Inflammatory macrophage treated with lipopolysaccharide for 1 hour (primary cell): ENCODE measurements at places on chromosomes 4 and X.

DNA sequence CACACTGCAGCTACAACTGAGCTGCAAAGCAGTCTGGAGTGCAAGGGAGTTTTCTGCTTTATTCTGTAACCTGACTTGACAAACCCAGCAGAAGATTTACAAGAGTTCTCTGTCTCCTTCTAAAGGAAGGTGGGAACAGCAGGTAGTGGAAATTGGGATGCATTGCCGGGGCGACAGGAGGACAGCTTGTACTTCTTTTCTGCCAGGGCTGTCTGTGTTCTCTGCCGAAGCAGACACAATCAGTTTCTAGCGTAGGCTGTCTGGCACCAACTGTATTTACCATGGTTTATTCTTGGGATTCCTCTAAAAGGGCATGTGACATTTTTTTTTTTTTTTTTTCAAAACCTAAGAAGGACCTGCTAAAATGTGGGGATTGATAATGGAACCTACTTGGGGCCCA is 190.8 kb upstream of the GK2 start:
- no peak for DNase-seq

- no peak for DNase-seq
Observed at GRCh38 chr4:79663865-79664264, 255.8 kb upstream of the GK2 start.

DNA sequence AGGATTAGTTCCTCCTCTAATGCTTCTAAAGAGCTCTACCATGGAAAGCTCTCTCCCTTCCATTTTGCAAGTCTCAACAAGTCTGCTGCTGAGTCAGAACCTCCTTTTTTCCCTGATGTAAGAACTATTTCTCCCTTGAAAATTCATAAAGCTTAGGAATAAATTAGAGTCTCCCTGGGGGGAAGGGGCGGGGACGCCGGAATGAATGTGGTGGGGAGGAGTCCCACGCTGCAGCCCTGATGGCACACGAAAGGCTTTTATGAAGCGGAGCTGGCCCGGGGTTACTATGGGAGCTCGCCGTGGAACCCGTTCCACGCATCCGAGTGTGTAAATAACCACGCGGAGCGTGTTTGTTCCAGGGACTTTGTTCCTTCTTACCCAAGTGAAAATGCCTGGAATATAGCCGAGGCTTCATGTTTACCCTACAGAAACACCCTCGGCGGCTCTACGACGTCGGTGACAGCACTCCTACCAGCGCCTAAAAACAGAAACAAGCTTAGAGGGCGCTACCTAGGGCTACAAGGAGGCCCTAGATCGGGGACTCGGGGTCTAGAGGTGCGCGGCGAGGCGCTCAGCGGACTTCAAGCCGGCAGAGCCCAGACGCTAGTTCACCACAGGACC is 923 bp upstream of the CPEB2 start:
- DNase-seq, result peak; percentile 91

DNA sequence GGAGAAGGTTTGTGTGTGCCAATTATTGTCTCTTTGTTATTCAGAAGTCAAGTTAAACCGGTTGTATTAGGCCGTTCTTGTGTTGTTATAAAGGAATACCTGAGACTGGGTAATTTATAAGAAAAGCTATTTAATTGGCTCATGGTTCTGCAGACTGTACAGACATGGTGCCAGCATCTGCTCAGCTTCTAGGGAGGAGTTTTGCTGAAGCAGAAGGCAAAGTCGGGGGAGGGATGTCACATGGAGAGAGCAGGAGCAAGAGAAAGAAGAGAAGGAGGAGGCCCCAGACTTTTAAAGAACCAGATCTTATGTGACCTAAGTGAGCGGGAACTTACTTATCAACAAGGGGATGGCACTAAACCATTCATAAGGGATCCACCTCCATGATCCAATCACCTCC is 349.3 kb upstream of the PCDH18 start:
- DNase-seq, result no peak

DNA sequence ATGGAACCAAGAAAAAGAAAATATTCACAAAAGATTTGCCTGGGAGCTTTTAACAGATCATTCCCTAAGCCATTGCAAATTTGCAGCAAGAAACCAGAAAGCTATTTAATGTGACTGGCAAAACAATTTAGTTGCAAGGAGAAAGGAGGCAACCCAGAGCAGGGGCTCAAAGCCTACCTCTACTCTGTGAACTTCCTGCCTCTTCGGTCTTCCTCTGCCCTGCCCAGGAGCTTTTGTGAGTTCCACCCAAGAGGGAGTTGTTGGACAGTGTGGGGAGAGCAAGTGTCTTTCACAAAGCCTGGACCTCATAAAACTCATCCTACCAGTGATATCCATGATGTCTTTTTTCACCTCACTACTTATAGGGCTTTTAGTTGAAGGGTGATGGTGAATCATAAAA is 107.4 kb downstream of the AFF1 start:
- no peak for DNase-seq

- no peak for DNase-seq
Observed at GRCh38 chr4:57020467-57021101, 41.9 kb downstream of the POLR2B start.

- no peak for DNase-seq
Observed at GRCh38 chr4:185470501-185471195, 885 bp downstream of the CCDC110 start.

- DNase-seq, result no peak
Observed at GRCh38 chrX:40694802-40695201, 40.5 kb downstream of the MED14 start.

GRCh38 chrX:110563282-110563681 is 204.6 kb downstream of the RTL9 start:
- DNase-seq, result no peak

DNA sequence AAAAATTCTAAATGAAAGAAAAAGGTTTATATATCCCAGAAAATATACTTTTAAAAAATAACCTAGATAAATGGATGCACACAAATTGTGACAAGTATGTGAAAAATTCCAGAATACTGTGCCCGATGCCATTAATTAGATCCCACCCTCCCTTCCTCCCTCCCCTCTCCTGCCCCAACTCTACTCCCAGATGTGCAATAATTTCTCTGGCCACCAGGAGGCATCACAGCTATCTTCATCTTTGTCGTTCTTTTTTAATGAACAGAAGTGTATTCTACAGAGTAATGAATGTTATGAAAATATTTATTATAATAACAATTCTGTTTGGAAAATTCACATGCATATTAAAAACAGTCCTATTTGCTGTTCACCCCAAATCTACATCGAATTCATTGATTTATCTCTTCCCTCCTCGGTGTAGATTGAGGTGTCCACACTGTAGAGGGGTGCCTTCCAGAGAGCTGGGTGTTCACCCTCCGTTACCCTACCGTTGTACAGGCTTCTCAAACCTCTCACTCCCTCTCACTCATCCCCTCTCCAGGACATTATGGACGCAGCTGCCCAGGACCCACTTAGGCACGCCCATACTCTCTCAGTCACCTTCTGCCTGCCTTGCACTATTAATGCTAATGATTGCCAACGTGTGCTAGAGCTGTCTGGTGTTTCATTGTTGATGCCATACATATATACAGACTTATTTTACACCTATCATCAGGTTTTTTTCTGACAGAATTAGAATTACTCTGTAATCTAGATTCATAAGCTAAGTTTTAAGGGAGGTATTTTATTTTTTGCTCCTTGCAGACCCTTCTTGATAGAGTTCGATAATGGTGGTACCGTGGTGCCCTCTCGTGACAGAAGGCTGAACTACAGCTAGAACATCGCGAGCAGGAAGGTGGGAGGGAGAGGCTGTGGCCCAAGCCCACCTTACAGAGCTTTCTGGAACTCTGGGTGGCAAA is 14.1 kb downstream of the RAB40AL start:
- peak; percentile 71 for DNase-seq

- no peak for DNase-seq
Observed at GRCh38 chr4:129929052-129929451, 833.1 kb downstream of the C4orf33 start.

DNA sequence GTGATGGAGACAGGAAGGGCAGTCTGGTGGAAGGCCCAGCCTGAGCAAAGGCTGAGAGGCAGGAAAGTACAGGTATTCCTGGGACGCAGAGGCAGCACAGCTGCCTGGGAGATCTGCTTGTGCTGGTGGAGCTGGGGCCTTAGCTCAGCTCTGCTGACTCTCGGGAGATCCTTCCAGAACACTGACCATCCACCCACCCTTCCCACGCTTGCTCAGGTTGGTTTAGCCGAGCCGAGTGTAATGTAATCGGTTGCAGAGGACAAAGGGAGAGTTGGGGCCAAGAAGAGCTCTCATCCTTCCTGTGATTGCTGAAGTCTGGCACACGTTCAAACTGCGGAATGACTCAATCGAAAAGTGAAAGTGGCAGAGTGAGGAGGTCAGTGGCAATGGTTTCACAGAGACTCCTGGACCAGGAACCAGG is 43.1 kb upstream of the GPR78 start:
- DNase-seq, result peak; percentile 15

GRCh38 chrX:148914783-148915182 is 414.4 kb downstream of the AFF2 start:
- DNase-seq, result no peak

DNA sequence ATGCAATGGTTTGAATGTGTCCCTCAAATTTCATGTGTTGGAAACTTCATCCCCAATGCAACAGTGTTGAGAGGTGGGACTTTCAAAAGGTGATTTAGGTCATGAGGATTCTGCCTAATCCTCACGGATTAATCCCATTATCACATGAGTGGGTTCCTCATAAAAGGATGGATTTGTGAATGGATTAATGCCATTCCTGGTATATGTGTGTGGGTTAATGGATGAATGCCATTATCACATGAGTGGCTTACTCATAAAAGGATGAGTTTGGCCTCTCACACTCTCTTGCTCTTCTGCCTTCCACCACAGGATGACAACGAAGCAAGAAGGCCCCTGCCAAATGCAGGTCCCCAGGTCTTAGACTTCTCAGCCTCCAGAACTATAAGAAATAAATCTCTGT is 30.5 kb upstream of the NEUROG2 start:
- DNase-seq, result no peak

DNA sequence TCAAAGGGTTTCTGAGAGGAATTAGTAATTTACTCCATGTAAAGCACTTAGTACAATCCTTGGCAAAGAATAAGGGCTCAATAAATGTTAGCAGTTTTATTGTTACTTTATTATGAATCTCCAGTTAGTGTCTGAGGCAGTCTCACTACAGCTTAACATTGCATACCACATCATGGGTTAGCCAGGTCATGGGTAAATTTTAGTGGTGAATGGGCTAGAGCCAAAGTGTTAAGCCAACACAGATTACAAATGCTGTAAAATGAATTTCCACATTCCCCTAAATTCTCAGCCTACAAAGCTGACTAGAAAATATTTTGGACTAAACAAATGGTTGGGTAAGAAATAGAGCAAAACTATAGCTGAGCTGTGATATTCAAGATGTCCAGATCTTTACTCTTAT is 72.4 kb downstream of the NRK start:
- no peak for DNase-seq

DNA sequence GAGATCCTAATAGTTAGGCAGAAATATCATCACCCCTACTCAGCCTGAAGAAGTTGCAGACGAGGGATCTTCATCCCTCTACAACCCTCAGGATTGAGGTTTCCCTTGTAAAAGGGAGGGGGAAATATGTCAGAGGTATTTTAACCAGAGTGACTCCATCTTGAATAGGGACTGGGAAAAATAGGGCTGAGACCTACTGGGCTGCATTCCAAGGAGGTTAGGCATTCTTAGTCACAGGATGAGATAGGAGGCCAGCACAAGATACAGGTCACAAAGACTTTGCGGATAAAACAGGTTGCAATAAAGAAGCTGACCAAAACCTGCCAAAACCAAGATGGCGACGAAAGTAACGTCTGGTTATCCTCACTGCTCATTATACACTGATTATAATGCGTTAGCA is 17.5 kb downstream of the IL13RA2 start:
- no peak for DNase-seq

GRCh38 chrX:132034648-132035047 is 11.5 kb downstream of the STK26 start:
- no peak for DNase-seq

DNA sequence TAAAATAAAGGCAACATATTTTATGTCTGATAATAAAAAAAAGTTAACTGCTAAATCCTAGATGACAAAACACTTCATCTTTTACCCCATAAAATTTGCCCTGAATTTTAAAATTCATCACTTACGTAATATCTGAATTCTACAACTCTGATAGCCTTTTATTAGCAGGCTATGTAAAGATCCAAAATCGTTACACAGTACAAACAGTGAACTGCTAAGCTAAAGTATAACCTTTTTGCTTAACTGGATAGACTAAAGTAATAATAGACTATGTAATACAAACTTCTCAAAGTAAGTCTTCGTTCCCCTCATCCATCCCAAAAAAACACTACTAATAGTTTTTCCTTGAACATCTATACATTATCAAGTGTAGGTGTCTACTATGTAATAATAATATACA is 49.1 kb downstream of the SH3RF1 start:
- DNase-seq, result no peak

GRCh38 chrX:6468706-6469105 is 66.2 kb downstream of the VCX3A start:
- DNase-seq, result no peak

GRCh38 chrX:71859637-71860036 is 51.0 kb upstream of the NHSL2 start:
- peak; percentile 13 for DNase-seq

- no peak for DNase-seq
Observed at GRCh38 chr4:83449009-83449408, 6.6 kb downstream of the HELQ start.

DNA sequence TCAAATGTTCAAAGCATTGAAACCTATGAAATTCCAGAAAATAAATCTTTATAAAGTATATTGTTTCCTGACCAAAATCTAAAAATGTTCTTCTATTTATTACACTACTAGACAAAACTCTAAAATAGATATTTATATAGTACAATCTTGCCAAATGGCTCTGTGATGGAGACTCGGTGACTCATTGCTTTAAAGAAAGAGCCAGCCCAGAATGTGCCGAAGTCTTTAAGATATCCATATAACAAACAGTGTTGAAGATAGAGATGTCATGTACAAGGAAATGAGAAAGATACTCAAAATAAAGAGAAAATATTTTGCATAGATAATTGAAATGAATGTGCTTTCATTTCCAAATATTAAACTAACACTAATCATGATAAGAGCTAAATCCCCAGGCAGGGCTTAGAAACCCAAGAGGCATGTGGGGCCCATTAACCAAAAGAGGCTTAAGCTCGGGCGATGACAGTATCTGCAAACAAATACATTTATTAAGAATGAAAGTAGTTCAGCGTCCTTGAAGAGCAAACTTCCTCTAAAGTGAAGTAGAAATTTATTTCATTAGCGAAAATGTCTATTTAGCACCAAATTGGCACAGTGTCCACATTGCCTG is 102.1 kb upstream of the FAM9B start:
- DNase-seq, result no peak

GRCh38 chrX:139892512-139892911 is 40.3 kb downstream of the ATP11C start:
- DNase-seq, result no peak
